Osteoblast (primary cell): ENCODE measurements at places on chromosomes 1 and 21.
A peak's percentile ranks its signal among the peaks of the same experiment; 100 is the strongest.

DNA sequence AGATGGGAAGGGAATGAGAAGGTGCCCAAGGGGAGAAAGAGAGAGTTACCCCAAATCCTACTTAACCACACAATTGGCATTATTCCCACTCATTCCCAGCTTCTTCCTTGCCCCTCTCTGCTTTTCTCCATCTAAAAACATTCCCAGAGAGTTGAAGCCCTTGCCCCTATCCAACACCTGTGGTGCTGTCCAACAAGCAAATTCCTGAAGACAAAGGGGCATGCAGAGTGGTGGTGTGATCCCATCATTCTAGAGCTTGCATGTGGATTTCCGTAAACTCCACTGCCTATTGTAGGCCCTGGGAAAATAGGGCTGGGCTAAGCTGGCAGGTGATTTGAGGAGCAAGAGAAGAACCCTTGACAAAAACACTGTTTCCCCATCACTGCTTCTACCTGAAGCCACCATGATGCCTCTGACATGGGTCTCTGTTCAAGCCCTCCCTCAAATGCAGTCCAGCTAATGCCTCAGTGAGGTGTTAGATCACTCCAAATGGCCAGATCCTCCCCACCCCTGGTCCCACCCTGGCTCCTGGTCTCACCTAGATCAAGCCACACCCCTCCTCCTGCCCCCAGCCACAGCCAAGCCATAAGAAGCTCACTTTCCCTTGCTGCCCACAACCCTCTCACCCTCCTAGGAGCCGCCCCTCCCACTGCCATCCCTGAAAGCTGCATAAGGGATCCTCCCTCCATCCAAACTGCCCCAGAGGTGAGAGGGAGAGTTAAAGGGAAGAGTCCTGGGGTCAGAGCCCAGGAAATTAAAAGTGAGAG, 29.5 kb downstream of the SYT2 start:
- DNase-seq, result no peak

GRCh38 chr1:183318433-183318832, 99.7 kb downstream of the NMNAT2 start:
- DNase-seq, result peak; percentile 91

DNA sequence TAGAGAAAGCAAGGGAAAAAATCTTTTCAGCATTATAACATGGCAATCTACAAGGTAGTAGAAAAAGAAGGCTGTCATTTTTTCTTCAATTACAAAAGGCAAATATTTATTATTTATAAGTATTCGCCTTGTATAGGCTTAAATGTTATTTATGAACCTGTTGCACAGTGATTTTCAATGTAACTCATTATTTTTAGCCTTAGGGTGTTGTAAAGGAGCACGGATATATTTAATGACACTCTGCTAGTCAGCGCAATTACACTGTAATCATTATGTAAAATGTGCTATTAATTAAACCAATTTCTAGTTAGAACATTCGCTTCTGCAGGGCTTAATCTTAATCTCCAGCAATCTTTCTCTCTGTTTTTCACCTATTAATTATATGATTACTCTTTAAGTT, 145.0 kb downstream of the ATG4C start:
- DNase-seq, result no peak

GRCh38 chr1:22289307-22289995, 146.6 kb upstream of the WNT4 start:
- DNase-seq, result no peak

- DNase-seq, result peak; percentile 95
These were observed 58.0 kb downstream of the NKAIN1 start for GRCh38 chr1:31181515-31182343.

DNA sequence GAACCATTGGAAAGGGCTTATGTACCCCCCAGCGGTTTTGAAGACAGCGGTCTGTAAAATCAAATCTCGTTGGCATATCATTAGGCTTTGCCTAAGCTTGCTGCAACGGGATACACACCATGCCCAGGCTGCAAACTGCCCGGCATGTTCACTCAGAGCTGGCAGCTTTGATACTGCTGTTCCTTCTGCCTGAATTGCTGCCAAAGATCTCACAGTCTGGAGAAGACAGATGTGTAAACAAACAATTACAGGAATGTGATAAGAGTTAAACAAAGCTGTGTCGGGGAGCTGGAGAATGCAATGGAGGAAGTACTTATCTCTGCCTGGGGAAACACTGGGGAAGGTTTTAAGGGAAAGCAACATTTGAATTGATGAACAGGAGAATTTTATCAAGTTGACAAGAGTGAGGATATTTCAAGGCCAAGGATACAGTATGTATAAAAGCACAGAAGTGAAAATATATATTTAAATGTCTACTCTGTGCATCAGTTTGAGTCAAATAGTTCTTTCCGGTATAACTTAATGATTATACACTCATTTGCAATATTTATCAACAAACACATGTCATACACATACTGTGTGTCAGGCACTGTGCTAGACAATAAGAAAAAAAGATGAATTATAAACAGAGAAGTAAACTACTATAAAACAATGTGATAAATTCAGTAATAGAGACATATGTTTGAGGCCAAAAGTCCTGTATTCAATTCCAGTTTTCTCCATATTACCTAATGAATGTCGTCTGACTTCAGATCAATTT, 29.9 kb downstream of the CHML start:
- no peak for DNase-seq

GRCh38 chr1:171817511-171818265, 23.6 kb upstream of the DNM3 start:
- peak; percentile 58 for DNase-seq

- DNase-seq, result no peak
These were observed 764.3 kb upstream of the PRMT6 start for GRCh38 chr1:106292130-106292529.

- peak; percentile 78 for DNase-seq
These were observed 26.7 kb downstream of the BTG3 start for GRCh38 chr21:17585875-17586450.

GRCh38 chr1:190564117-190564516, 86.5 kb upstream of the BRINP3 start:
- no peak for DNase-seq

- no peak for DNase-seq
These were observed 155.8 kb downstream of the DPYD start for GRCh38 chr1:97764991-97765390.

DNA sequence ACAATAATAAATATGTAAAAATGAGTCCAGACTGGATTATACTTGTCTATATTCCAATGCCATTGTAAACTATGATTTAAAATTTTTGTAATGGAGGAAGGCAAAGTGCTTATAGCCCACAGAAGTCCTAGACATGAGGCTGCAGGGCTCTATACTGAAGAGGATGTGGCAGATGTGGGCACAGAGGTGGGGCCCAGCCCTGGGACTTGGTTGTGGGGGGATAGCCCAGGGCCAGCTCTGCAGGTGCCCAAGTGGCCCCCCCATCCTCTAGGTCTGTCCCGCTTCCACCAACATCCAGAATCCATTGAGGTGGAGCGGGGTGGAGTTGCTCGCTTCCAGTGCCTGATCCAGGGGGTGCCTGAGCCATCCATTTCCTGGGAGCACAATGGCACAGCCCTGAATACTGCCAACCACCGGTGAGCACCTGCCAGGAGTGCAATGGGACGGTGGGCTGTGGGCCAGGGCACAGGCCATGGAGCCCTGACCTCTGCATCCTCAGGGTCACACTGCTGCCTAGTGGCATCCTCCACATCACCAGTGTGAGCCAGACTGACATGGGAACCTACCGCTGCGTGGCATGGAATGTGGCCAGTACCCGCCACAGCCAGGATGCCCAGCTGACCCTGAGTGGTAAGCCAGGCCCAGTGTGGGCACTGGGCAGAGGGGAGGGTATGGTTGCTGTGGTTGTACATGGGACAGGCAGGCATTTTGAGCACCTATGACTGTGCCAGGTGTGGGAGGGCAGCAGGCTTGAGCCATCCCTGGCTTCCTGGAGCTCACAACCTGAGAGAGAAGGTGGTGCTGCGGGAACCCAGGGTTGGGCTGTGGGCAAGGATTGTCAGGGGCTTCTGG, 21.0 kb downstream of the SLC27A3 start:
- no peak for DNase-seq

GRCh38 chr1:44523593-44524591, 118.8 kb downstream of the RNF220 start:
- no peak for DNase-seq

DNA sequence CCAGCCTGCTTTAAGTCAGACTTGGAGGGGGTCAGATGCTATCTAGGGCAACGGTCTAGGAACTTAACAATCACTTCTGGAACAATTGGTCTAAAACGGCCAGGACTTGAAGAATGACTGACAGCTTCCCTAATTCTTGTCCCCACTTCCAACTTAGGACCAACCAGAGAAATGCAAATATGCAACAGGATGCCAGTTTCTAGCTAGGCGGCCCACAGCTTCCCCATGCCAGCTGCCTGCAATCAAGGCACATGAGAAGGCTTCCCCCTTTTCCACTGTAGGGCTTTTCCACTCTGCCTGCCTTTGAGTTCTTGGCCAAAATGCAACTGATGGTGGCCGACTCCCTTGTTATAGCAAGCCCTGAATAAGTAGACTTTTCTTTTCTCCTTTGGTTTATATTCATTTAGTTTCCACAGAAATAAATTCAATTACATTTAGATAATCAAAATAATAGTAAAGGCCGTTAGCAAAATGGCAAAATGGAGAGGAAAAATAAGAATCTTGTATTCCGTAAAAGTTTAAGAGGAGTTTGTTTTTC, 80.9 kb downstream of the BACH1 start:
- DNase-seq, result peak; percentile 18

DNA sequence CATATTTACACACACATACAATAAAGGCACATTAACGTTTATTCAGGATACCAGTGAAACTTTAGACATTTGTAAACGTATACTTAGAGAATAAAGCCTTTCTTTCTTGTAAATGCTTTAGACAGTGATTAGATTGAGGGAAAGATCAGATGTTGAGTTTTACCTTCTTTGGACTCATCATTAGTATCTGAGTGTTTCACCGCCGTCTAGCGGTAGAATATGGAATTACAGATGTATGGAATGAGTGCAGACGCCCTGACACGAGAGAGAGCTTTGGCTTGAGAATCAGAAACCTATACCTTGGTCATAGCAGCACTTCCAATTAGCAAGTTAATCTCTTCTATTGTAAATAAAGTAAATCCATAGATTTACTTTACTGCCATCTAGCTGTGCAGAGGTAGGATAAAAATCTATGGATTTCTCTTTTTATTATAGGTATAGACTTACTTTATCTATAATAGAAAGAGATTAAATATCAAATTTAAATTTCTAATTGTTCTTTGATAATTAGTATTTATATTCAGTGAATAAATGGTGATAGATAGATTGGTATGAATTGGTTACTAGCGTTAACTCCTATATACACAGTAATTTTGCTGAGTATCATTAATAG, 12.6 kb downstream of the FLG2 start:
- DNase-seq, result no peak

DNA sequence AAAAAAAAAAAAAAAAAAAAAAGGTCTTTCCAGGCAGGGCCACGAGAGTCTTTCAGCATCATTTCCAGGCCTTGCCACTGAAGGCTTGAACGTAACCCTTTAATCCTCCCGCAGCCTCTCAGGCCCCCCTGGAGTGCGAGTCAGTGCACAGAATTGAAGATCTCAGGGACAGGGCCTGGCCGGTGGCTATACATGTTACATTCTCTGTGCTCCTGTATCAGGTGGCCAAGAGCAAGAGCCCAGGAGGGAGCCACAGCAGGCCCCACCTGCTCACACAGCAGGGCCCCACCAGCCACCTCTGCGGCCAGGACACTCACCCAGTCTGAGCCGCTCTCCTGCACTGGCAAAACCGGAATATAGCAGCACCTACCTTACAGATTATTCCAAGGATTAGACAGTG, 34.1 kb upstream of the SLC25A33 start:
- DNase-seq, result no peak

GRCh38 chr1:37294096-37294495, 180.3 kb upstream of the ZC3H12A start:
- no peak for DNase-seq

GRCh38 chr1:233945573-233945972, 41.1 kb downstream of the SLC35F3 start:
- no peak for DNase-seq

- DNase-seq, result no peak
These were observed 17.2 kb downstream of the LSS start for GRCh38 chr21:46211376-46211775.

GRCh38 chr1:197911111-197911856, 5.9 kb upstream of the LHX9 start:
- DNase-seq, result peak; percentile 92

GRCh38 chr1:172003766-172004530, 162.7 kb downstream of the DNM3 start:
- DNase-seq, result no peak

GRCh38 chr1:152461544-152461943, 47.5 kb upstream of the CRNN start:
- DNase-seq, result peak; percentile 82

- peak; percentile 25 for DNase-seq
These were observed 69.7 kb upstream of the USP24 start for GRCh38 chr1:55284856-55285255.

DNA sequence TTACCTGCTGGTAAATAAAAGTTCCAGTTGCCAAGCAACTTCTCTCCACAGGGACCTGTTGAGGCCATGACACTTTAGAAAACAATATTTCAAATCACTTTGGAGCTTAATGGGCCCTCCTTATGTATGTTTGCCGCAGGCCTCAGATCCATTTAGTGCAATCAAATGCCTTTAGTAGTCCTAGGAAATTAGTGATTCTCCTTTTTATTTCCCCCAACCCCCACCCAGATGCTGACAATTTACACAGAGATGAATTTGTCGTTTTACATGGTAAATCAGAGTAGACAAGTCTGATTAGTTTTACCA, 83.6 kb downstream of the CLIC4 start:
- DNase-seq, result no peak

DNA sequence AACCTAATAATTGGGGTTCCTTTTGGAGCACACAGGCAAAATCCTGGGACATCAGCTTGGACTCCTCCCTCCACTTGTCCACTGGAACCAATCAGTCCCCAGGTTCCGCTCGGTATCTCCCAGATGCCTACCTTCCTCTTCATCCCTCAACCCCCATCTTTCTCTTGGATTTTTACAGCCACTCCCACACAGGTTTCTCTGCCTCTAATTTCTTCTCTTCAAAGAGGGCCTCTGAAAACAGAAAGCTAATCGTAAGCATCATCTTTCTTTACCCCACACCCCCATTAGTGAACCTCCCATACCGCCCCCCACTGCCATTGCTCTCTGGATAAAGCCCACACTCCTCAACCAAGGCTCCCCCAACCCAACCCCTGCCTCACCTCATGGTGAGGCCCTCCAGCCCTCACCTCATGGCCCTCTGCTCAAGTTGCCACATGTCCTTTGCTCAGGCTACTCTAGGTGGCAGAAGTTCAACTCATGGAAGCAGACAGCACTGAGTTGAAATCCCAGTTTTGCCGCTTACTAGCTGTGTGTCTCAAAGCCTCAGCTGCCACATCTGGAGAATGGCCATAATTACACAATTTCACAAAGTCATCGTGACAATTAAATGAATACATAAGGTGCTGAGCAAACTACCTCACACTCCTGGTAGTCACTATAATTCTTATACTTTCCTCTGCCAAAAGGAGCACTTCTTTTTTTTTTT, 18.1 kb upstream of the WASF2 start:
- DNase-seq, result peak; percentile 73
